ENCODE measurements at places on chromosomes 16 and 17.

GRCh38 chr17:16919663-16920627 is 52.0 kb downstream of the TNFRSF13B start:
- no peak for DNase-seq

DNA sequence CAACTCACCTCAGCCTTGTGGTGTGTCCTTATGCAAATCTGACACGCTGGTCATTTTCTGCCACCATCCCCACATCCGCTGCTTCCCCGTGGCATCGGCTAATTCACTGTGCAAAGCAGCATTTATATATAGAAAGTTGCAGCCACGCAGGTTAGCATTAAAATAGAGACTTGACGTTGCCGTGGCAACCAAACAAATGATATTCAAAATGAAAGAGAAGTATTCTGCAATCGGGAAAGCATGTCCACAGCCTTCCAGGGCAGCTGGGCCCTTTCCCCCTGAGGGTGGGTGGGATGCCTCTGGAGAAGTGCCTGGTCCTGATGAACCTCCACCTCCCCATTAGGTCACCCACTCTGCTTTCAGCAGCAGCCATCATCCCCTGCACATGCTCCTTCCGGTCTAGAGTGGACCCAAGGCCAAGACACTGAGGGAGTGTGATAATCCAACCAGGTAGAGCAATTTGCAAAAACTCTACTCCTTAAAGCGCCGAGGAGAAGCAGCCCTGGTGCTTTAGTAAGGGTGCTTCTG is 138.7 kb downstream of the GAS7 start:
- no peak for DNase-seq

DNA sequence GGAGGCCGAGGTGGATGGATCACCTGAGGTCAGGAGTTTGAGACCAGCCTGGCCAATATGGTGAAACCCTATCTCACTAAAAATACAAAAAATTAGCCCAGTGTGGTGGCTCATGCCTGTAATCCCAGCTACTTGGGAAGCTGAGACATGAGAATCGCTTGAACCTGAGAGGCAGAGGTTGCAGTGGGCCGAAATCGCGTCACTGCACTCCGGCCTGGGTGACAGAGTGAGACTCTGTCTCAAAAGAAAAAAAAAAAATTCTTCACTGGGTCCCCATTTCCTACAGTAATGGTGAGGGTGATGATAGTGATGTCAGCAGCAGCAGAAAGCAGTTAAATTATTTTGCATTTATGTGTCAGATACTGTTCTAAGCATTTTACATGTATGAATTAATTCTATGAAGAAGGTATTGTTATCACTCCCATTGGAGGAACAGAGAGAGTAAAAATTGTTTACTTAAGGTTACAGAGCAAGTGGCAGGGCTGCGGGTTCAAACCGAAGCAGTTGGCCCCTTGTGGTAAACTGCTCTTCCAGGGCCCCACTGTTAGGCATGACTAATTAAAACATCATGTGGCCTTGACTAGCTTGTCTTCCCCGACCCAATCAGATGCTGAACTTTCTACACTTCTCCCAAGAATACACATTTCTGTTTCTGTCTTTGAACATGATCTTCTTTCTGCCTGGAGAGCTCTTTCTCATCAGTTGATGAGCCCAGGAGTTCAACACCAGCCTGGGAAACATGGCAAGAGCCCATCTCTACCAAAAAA is 45.8 kb downstream of the STAT3 start:
- no peak for DNase-seq

DNA sequence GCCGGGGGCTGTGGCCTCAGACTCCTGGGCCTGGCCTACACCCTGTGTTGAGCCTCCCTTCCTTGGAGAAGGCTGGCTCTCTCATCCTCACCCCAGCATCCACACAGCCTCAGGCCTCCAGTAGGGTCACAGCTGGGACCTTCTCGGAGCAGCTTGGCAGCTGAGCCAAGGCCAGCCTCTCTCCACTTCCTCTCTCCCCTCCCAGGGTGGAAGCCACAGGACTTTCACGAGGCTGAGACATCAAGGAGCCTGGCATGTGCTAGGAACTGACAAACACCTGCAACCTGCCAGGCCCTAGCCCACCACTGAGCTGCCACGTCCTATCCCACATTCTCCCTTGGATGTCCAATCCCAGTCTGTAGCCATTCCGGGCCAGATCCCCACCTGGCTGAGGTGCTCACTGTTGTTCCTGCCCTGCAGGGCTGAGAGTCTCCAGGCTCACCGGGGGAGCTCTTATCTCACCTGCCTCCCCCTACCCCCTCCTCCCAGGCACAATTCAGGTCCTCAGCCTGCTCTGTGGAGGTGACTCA is 3.1 kb downstream of the MMP15 start:
- DNase-seq, result no peak

GRCh38 chr17:79861413-79862216 is 22.4 kb upstream of the CBX4 start:
- DNase-seq, result no peak

DNA sequence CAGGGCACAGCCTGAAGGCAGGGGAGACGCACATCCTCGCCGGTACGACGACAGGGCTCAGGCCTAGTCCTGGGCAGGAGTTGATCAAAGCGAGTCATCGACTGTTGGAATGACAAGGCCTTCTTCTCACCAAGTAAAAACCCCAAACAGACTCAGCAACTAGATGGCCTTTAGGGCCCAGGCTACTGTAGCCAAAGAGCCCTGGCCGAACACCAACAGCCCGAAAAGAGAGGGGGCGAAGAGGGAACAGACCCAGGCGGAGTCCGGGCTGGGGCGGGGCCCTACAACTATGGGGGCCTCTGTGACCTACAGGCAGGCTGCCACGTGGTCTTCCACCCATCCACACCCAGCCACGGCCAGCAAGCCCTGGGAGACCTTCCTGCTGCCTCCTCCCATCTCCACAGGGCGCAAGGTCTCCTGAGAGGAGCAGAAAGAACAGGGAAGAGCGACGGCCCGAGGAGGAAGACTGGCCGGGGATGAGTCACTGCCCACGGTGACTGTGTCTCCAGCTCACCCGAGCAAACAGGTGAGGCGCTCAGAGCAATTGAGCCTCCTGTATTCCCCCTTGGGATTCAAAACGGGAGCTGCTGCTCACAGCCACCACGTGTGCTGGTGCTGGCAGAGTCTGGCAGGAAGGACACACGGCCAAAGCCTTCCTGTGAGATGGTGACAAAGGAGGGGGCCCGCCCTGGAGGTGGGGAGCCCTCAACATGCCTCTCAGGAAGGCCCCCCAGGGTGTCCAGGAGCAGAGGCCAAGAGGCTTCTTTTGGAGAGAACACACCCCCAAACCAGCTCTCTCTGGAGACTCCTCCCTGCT is 17.7 kb downstream of the SLC16A3 start:
- DNase-seq, result no peak

GRCh38 chr16:10428433-10429168 is 42.7 kb downstream of the ATF7IP2 start:
- DNase-seq, result no peak

DNA sequence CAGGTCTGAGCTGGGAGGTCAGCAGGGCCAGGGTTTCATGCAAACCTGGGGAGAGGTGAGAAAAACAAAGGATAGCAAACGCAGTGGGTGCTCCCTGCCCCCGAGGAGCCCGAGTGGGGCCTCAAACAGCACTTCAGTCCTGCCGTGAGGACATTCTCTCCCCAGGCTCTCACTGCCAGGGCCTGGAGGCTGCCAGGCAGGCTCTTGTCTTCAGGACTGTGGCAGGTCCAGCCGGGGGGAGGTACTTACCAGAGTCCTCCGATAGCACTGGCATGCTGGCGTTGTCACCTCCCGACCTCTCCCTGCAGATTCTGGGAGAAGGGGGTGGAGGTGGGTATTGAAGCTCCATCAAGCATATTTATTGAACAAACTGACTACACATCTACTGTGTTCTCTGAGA is 1.3 kb downstream of the MPP3 start:
- DNase-seq, result no peak

- DNase-seq, result no peak
Measured at GRCh38 chr16:17411263-17411662, 59.5 kb downstream of the XYLT1 start.

DNA sequence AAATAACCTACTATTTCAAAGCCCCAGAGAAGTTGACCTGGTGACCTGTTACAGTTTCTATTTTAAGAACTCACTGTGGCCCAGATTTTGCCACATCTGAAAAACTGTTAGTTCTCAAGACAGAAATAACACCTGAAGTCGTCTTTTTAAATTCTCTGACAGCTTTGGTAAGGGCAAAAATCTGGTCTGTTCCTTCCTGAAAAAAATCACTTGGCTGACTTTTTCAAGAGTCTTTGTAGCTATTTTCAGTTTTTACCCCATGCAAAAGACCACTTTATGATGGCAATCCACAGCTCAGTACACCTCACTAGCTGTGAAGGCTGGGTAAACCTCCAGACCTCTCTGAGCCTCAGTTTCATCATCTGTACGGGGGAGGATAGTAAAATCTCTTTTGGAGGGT is 60.7 kb upstream of the SREBF1 start:
- DNase-seq, result no peak
